ENCODE measurements at places on chromosomes 3 and 15.

DNA sequence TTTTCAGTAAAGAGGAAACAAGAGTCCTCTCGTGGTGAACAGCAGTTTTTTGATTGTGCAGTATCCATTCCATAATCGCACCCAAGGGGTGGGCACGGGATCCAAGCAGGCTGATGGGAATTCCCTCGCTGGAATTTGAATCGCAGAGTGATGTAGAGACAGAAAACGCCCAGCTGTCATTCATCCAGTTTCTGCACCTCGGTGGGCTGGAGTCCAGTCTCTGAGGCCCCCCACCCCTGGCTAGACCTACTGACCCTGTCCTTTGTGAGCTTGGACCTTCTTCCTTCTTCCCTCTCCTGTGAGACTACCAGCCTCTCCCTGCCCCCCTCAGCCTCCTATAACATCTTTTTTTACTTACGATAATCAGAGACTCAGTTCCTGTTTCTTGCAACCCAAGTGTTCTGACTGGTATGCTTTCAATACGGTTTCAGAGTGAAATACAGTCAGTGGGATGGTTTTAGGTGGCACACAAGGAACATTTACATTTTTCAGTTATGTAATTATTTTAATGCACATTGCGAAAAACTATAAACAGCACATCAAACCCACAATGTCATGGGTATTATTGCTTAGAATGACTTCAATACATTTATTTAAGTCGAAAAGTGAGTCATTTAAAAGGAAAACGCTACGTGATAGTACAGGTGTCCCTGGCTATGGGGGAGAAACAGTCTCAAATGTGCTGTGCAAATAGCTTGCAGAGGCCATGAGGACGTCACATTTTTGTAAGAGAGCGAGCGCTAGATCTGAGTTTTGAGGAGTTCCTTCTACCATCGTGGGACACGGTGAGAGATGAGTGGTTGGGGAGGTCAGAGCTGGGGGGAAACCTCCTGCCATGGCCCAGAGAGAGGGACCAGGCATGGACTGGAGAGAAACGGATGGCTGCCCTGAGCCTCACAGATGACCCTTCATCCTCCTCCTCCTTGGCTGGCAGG, 37.5 kb upstream of the CHST2 start:
- no peak for DNase-seq

DNA sequence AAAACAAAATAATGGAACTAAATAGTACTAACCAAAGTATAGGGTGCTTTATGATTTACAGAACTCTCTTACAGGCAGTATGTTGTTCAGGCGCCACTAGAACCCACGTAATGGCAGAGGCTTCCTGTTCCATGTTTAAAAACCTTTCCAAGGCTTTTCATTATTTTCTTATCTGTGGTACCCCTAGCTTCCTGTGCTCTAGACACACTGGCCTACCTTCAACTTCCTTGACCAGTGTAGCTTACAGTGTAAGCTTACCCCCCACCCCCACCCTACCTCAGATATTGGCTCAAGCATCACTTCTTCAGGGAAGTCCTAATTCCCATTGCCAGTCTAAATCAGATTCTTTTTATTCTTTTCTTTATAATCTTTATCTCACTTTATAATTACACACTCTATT, 2.9 kb downstream of the NR2C2 start:
- no peak for DNase-seq

- DNase-seq, result no peak
Measured at GRCh38 chr3:50166620-50167019, 11.5 kb downstream of the SEMA3F start.

DNA sequence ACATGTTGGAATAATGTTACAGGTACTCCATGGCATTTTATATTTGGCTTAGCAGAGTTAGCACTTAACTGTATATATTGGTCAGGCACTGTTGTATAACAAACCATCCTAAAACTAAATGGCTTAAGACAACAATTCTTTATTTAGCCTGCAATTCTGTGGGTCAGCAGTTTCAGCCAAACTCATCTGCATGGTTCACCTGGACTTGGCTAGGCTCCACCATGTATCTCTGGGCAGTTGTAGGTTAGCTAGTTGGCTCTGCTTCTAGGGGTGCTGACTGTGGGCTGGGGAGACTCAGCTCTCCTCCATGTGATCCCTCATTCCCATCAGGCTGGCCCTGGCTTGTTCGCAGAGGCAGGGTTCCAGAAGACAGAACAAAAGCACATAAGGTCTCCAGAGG, 34.4 kb downstream of the RARB start:
- no peak for DNase-seq

GRCh38 chr3:71376911-71377310, 206.6 kb downstream of the FOXP1 start:
- no peak for DNase-seq

GRCh38 chr3:31502803-31503221, 29.9 kb upstream of the STT3B start:
- no peak for DNase-seq

GRCh38 chr3:19744047-19744446, 190.0 kb downstream of the EFHB start:
- no peak for DNase-seq

DNA sequence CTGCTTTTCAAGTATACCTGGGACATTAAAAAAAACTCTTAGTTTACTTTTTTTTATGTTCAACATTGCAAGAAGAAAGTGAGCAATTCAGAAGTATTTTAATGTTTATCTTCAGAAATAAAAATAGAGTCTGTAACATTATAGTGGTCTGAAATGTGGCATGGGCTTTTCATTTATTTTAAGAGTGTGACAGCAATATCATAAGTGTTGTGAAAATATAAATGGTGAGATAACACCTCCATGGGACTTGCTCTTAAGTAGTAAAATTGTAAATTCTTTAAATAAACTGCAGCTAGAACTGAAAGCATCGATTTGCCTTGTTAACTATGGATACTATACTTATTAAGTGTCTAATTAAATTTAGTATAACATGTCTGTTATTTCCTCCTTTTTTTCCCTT, 48.8 kb upstream of the ZCWPW2 start:
- DNase-seq, result no peak

GRCh38 chr3:42306499-42306898, 40.5 kb upstream of the CCK start:
- DNase-seq, result no peak

GRCh38 chr15:41891226-41891625, 2.6 kb downstream of the SPTBN5 start:
- no peak for DNase-seq

DNA sequence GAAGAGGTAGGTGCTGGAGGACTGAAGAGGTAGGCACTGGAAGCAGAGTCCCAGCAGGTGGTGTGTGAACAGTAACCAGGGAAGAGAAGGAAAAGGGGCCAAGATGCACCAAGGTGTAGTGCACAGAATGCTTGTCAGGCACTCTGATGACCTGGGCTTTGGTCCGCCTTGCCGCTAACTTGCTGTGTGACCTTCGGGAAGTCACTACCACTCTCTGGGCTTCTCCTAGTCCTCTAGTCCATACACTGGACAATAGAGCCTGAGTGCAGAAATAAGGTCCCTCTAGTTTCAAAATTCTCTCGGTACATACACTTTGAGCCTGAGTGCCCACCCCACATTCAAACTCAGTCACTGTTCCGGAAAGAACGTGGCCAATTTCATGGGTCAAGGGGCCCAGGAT, 24.1 kb downstream of the ANP32A start:
- DNase-seq, result no peak

DNA sequence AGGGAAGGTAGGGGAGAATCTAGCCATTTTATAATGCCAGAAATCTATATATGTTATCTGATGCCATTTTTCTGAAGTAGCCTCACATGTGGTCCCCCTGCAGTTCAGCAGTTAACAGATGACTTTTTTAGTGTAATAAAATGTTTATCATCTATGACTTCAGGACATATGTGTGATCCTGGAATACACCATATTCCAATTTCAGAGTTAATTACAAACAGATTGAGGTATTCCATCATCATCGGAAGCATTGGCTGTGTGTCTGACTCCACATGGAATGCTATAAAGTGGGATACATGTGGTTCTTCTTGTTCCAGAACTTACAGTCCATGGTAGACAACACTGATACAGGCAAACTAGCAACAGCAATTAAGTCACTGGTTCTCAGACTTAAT, 45.9 kb upstream of the LIMD1 start:
- DNase-seq, result peak; percentile 20

- no peak for DNase-seq
Measured at GRCh38 chr3:133820889-133821675, 15.5 kb downstream of the SRPRB start.

DNA sequence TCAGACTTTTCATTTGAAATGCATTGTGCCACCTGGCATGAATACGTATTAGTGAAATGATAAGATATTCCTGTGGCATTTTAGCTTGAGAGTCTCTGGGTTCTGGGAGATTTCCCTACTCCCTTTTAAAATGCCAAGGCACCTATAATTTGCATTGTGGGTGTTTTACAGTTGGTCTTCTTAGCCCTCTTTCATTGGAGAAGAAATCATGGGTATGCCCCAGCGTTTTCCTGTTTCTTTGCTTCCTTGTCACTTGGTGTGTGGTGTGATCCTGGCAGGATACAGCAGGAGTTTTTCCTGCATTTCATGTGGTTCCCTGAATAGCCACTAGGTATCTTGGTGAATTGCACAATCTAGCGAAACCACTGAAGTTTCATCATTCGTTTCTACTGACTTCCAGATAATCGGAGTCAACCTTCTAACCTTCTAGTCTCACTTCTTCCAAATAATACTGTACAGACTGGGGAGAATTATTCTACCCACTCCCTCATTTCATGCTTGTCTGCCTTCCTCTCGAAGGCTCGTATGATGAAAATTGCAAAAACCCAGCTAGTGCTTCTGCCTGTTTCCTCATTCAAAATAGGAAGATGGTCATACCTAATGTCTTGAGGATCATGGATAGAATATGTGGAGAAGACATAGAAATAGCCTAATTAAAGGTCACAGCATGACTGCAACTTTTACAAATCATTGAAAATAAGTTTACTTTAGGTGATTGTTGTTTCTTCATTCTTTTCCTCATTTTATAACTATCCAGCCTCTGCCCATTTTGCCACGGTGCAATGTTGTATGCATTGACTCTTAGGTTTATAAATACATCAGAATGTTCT, 2.6 kb downstream of the BHLHE40 start:
- no peak for DNase-seq

GRCh38 chr3:177618873-177619733, 421.8 kb upstream of the TBL1XR1 start:
- no peak for DNase-seq

- DNase-seq, result peak; percentile 57
Measured at GRCh38 chr3:44439499-44440295, 37.8 kb downstream of the ZNF445 start.

- DNase-seq, result no peak
Measured at GRCh38 chr3:118127992-118128391, 906.7 kb downstream of the IGSF11 start.

All from urinary bladder (tissue), 4 donors.